ENCODE measurements at places on chromosomes 7 and 10.
A peak's percentile ranks its signal among the peaks of the same experiment; 100 is the strongest.

- no peak for DNase-seq
Observed at GRCh38 chr10:68218786-68219185, 13.1 kb downstream of the ATOH7 start.

GRCh38 chr7:13610372-13610771, 379.1 kb downstream of the ETV1 start:
- no peak for DNase-seq

DNA sequence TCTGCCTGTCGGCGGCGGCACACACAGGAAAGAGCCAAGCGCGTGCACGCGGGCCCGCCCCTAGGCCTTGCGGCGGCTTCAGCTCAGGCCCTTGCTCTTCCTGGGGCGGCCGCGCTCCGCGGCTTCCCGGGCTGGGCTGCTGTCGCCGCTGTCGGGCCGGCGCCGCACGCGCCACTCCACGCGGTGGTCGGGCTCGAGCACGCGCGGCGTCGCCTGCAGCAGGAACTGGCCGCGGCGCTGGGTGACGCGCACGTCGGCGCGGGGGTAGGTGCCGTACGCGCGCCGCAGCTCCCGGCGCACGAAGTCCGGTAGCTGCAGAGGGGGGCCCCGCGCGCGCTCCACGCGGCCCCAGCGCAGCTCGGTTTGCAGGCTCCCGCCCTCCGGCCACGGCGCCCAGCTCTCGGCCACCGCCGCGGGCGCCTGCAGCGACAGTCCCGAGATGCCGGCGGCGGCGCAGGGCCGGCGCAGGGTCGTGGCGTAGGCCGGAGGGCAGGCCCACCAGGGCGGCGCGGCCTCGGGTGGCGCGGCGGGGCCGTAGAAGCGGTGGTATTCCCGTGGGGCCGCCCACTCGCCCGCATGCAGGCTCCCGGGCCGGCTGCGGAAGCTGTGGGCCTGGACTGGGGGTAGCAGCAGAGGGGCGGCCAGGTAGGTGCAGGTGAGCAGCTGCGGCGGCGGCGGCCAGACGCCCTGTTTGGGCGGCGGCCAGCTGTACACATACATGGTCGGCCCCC, 804 bp downstream of the C10orf95 start:
- no peak for DNase-seq

DNA sequence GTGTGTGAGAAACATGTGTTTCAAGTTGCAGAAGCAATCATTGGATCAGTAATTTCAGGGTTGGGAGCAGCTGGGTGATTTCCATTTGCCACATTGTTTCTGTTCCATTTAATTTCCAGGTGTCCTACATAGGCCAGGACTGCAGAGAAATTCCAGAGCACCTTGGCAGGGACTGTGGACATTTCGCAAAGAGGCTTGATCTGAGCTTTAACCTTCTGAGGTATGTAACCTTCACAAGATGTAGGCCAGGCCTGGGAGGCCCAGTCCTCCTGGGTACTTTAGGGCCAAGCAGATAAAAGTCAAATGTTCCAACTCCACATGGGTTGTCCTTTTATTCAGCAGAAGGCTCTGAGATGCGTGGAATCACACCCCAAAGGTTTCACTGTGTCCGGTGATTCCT, 6.9 kb downstream of the LRMDA start:
- DNase-seq, result no peak

DNA sequence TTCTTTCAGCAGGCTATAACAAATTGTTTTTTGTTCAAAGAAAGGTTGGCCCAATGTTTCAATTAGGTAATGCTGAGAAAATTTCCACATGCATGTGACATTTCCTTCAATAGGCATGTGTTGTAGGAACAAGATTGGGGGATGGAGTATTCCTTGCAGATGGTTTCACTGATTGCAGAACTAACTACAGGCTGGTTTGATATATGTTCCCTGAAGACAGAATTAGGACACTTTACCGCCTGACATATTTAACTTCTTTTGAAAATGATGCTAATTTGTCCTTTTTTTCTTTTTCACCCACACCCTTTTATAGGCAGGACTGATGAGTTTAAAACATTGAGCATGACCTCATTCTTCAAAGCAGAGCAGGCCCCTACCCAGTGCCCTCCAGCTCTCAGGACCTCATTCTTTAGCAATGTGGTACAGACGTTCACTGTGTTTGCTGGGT, 163.3 kb downstream of the CPED1 start:
- DNase-seq, result no peak

- DNase-seq, result no peak
Observed at GRCh38 chr7:105011831-105012502, 2.0 kb upstream of the KMT2E start.

- no peak for DNase-seq
Observed at GRCh38 chr7:106365252-106366005, 80.6 kb upstream of the NAMPT start.

GRCh38 chr7:74044366-74045350, 16.7 kb downstream of the ELN start:
- DNase-seq, result no peak

- peak; percentile 30 for DNase-seq
Observed at GRCh38 chr10:32377458-32378259, 30.7 kb upstream of the EPC1 start.

All from epithelial cell of proximal tubule (primary cell).